Fibroblast of skin of left biceps (primary cell): ENCODE measurements at places on chromosomes 4 and X.

- no peak for DNase-seq
Observed at GRCh38 chr4:176945334-176945733, 152.6 kb upstream of the VEGFC start.

- no peak for DNase-seq
Observed at GRCh38 chrX:112368371-112368770, 285.8 kb upstream of the TRPC5 start.

DNA sequence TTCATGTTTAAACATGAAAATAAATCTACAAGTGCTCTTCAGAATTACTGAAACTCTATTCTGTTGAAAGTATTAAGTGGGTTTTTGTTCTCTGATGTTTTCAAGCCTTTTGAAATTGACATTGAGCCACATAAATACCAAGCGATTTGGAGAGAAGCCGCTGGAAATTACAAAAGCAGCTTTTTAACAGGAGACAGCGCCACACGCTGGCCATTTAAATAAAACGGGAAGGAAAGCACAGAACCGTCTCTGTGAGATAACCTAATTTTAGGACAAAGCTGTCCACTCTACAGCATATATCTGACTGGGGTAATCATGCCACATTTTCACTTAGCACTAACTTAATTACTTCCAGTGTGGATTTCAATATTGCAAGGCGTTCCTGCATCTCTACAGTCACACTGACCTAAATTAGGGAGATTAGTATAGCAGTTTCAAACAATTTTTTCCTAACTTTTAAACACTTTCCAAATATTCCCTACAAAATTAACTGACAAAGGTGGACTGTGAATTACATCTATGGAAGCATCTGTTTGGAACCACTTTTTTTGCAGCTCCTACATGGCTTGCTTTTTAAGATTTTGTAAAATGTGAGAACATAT, 6.8 kb upstream of the ANOS1 start:
- no peak for DNase-seq

GRCh38 chr4:1676605-1677525, 7.2 kb downstream of the FAM53A start:
- DNase-seq = no peak

DNA sequence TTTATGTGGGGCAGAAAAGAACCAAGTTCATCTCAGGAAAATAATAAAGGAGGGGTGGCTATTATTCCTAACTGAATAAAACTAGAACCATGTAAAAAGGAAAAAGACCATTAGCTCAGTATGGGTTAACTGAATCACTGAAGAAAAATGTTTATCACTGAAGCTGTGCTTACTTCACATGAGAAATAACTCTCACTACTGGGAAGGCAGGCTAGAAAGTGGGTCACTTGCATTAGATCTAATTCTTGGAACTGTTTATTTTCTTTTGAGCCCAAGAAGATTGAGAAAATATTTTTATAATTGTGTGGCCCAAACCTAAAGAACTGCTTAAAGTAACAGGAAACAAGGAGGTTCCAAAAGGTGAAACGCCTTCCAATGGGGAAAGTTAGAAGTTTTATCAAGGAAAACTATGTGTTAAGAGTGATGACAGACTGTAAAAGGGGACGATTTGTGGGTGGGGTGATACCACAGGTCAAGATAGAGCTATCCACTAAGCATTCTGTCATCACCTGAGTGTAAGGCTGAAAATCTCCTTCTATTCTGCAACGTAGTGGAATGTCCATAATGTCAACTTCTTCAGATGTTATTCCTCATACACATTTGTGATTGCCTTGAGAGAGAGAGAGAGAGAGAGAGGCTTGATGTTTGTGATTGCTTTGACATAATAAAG, 1083.5 kb downstream of the PCDH7 start:
- DNase-seq = no peak

DNA sequence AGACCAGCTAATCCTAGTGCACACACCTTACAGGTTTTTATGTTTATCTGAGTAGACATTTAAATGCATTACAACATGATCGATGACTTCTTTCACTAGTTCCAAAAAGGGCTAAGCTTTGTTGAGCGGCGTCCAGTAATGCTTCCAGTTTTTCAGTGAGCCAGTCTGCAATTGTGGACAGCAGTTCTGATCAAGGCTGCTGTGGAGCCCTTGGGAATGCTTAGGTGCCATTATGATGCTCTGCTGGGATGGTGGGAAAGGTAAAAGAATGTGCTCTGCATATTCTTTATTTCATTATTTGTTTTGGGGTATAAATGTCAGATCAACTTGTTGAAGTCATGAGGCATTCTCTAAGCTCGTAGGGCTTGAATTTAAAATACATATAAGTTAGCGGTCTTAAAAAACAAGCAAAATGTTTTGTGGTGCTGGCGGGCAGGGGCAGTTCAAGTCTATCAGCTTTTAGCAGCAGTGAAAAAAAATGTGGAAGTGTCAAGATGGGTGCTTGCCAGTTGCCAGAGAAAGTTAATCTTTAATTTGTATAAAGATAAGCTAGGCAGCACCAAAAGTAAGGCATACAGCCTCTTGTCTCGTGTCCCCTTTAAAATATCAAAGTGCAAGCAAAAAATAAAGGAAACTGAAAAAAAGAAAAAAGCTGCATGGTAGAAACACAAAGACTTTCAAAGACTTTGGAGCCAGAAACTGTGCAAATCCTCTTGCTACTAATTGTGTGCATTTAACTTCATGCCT, 5.8 kb downstream of the MID1IP1 start:
- no peak for DNase-seq

DNA sequence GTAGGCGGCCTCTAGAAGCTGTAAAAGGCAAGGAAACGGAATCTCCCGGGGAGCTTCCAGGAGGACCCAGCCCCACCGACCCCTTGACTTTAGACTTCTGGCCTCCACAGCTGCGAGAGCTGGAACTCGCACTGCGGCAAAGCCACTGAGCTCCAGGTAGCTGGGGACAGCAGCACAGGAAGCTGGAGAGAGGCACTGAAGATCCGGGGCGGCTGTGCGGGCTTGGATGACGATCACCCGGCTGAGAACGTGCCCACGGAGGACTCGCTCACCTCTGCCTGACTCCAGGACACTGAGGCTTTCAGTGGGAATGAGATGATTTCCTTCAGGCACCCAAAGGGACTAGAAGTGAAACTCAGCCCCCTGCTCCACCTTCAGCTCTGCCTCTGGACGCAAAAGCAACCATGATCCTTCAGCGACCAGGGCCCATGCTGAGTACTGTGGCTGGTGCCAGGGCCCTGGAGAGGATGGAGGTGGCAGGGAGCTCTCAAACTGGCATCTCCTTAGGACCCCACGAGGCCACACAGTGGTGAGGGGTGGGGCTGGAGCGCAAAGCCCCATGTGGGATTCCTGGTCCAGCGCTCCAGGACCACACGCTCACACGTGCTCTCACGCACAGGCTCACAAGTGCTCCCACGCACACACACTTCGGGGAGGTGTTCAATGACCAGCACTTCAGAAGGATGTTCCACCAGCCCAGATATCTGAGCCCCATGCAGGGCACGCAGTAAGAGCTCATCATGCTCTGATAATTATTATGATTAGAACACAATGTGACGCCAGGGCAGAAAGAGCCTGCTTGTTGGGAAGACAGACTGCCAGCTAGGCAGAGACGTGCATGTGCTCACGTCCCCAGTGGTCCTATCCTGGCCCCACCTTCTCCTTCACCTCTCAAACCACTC, 47.2 kb downstream of the ADRA2C start:
- no peak for DNase-seq

- no peak for DNase-seq
Observed at GRCh38 chrX:96224279-96224678, 460.4 kb upstream of the DIAPH2 start.

DNA sequence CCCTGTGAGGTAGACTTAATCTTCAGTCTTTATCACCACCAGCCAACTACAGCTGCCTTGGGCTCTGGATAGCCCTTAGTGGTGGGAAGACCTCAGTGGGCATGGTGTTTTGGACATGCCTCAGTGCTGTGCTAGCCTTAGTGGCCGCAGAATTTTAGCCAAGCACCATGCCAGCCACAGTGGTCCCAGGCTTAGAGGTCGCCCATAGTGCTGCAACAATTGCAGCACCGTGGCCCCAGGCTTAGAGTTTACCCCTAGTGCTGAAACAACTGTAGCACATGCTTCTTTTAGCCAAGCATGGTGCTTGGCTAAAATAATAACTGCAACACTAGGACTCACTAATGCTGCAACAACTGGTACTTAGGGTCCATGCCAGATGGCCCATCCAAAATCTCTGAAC, 38.9 kb upstream of the SULT1B1 start:
- DNase-seq = no peak

GRCh38 chr4:25835384-25835783, 27.4 kb downstream of the SEL1L3 start:
- no peak for DNase-seq

- DNase-seq = no peak
Observed at GRCh38 chrX:148069759-148070503, 88.8 kb downstream of the FMR1NB start.

DNA sequence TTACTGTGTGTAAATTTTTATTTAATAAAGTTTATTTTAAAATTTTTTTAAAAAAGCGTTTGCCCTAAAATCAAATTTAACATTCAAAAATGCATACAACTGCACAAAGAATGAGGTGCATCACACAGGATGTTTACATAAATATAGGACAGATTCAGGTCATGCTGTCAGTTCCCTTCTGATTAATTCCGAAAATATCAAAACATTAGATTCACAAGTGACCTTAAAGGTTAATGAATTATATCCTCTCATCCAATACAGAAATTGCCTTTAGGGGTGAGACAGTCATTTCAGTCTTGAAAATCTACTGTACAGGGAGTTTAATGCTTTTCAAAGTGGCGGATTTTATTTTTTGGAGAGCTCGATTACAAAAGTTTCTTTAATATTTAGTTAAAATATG, 208.7 kb upstream of the FTHL17 start:
- DNase-seq = no peak

- DNase-seq = no peak
Observed at GRCh38 chrX:155949098-155949497, 48.4 kb upstream of the IL9R start.

GRCh38 chr4:110654254-110654635, 31.4 kb upstream of the PITX2 start:
- DNase-seq = peak; percentile 40

DNA sequence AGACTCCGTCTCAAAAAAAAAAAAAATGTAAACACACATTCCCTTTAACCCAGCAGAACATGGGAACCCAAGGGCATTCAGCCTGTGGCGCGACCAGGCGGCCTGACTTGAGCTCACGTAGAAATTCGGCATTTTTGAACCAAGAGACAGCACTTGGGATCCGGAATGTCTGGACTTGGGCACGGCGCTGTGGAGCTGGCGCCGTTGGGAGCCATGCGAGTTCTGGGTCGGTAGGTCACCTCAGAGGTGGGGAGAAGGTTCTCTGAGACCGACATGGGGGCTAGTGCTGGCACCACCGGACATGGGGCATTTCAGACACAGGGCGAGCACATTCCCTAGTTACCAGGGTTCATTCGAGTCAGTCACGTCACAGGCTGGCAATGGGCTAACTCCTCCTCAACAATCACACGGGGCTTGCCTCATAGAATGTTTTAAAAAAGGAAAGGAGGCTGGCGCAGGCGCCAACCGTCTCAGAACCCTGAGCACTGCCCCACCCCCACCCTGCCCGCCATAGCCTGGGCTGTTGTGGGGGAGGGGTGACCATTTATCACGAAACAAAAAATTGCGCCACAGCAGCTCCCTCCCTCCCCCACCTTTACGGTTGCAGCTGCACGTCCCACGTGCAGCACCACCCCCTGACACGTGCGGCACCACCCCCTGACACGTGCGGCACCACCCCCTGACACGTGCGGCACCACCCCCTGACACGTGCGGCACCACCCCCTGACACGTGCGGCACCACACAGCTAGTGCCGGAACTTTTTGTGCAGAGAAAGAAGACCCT, at the start of gene TEX28:
Gene TEX28 (minus strand): TSS at position 334 of the 784 bp plus-strand sequence. CDS start 3,007 bp downstream, outside the sequence.
- DNase-seq = no peak

GRCh38 chr4:157315968-157316367, 95.4 kb downstream of the GRIA2 start:
- no peak for DNase-seq

- no peak for DNase-seq
Observed at GRCh38 chrX:34624416-34624815, 32.7 kb downstream of the TMEM47 start.
